Spinal cord (tissue), 10 donors: ENCODE measurements at places on chromosomes 4 and X. TPM values are rescaled to one million over a fixed set of nuclear protein-coding genes. Genes with fewer than 3 reads are reported as not detected.

The FAM47A gene
- not detected for total RNA-seq

The MAGEE1 gene
- 23.6 TPM for total RNA-seq

The DMRTC1B gene
- 1.5 TPM for total RNA-seq

The DUSP21 gene
- not detected for total RNA-seq

The GAGE1 gene
- not detected for total RNA-seq

The DOCK11 gene
- 35.9 TPM for total RNA-seq

The BMX gene
- 2.9 TPM for total RNA-seq

The BEX1 gene
- 96.5 TPM for total RNA-seq
